Midbrain (tissue), 1 donor: ENCODE measurements at places on chromosomes 12 and 14.

DNA sequence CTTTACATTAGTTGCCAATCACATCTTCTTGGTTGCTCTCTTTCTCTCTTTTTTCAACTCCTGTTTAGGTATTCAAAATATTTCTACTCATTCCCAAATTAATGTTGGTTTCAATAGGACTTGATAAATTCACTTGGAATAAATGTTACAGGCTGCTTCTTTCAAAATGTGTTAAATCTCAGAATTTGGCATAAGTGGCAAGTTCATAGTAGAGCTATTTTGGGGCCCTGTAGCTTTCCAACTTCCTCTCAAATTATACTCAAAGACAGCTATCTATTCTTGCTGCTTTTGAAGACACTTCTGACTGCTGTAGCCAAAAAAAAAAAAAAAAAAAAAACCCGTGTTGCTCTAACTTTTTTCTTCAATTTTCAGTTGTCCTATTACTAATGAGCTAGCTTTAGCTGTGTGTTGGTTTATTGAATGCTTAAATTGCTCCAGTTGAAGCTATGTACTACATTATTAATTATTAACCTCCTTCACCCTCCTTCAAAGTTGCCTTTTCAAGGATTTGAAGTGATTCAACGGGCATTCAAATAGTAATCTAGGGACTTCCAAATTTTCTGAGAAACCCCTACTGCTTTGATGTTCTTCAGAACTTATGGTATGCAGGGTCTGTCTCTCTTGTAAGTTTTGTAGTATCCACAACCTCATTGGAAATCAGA is 554.6 kb upstream of the FLRT2 start:
- no peak for DNase-seq

- DNase-seq = no peak
Measured at GRCh38 chr14:97218274-97218673, 421.1 kb downstream of the VRK1 start.

DNA sequence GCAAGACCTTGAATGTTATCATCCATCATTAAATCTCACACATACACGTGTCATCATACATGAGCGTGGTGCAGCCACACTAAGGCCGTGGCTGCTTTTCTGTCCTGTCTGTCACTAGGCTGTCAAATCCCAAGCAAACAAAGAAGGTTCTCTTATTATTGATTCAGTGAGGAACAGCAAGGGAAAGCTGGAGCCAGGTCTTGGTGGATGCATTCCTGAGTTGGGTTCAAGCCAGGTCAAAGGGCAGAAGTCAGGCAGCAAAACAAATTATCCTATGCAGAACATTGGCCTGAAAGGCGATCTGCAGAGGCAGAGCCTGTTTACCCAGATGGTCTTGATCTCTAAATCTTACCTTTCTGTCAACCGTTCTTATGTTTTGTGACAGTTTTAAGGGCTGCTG is 252.3 kb downstream of the NEDD1 start:
- DNase-seq = no peak

DNA sequence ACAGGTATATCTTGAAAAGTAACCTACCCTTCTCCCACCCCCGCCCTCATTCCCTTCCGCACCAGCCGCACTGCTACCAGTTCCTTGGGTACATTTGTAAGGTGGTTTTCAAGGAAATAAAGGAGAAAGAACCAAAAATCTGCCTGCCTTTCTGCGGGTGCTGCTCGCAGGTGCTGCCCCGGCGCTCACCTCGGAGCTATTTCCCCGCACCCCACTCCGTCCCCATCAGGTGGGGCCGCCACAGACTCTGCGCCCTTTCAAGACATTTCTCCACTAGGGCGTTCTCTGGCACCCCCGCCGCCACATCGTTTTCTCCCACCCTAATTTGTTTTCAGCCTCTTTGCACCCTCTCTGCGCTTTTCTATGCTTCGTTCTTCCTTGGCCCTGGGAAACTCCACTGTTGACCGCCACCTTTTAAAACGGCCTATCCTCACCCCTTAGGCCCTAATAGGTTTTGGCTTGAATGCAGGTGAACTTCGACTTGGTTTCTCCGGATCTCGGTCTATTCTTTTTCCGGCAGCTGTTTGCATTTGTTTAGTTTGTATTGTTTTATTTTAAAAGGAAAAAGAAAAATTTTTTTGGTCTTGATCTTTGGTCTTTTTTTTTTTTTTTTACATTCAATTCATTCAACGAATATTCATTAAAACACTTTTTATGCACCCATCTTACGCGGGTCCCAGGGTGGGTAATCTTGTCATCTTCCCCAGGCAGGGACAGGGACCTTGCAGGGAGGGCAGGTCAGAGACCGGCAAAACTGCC is 3.0 kb downstream of the VSX2 start:
- no peak for DNase-seq

DNA sequence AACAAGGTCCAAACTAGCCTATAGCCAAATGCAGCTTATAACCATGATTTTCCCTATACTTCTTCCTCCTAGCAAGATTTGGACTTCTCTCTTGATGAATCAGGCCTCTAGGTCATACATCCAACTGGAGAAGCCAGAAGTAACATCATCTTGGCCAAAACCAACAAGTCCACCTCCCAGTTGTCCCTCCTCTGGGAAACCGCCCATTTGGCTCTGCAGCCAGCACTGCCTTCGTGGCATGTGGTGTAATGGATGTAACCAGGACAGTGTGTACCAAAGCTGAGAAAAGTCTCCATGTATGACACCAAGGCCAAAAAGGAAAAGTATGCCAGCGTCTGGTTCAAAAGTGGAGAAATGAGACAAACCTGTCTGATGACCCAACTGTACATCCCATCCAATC is 59.3 kb upstream of the VASH1 start:
- no peak for DNase-seq

DNA sequence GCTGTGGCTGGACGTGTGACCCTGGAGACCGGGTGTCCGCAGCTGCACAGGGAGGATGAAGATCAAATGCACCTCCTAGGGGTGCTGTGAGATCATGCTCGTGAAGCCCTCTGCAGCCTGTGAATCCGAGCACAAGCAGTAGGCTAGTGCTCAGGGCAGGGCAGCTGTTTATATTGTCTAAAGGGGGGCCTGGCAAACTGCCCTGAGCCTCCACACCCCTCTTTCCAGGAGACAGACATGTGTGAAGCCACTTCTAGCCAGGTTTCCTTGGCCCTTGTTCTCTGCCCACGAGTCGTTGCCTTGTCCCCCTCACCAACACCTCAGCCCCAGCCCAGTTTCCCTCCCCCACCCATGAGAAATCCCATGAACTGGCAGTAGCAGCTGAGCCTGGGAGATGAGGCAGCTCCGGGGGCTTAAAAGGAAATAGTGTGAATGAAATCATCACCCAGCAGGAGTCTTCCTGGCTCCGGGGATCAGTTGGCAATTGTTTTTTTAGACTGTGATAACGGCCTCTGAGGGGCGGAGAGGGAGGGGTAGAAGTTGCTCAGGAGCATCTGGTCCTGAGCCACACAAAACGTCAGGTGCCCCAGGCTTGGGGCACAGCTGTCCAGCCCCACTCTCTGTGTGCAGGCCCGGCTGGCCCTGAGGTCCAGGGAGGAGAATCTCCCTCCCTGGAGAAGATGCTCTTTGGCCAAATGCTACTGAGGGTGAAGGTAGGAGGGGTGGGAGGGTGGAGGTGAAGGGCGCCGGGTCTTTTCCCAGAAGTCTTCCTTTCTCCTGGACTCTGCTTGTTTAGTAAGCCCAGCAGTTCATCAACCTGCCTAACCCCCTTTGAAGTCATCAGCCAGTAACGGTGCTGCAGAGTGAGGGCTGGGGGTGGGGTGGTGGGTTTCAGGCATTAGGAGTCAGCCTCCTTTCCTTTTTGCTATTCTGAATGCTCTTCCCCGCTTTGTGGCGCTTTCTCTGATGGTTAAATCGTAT is 4.0 kb downstream of the FGF6 start:
- no peak for DNase-seq

DNA sequence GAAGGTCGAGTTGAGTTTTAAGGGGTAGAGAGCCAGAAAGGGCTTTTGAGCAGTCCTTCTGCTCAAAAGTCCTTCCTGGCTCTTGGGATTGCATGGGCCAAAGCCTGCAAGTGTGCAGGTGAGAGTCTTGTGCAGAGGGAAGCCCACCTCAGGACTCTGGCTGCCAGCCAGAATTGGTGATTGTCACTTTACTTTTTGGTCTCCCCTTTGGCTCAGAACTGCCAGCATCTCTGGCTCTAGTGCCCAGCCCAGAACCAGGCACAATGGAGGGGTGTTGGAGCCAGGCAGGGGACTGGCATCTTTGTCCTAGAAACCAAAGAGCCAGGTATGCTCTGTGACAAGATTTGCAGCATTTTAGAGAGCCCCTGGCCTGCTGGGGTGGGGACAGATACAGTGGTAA is 23.5 kb downstream of the FAM222A start:
- no peak for DNase-seq

- peak; percentile 20 for DNase-seq
Measured at GRCh38 chr14:22471545-22472121, 117.4 kb downstream of the DAD1 start.

GRCh38 chr12:124328116-124328515 is 33.2 kb downstream of the RFLNA start:
- no peak for DNase-seq

DNA sequence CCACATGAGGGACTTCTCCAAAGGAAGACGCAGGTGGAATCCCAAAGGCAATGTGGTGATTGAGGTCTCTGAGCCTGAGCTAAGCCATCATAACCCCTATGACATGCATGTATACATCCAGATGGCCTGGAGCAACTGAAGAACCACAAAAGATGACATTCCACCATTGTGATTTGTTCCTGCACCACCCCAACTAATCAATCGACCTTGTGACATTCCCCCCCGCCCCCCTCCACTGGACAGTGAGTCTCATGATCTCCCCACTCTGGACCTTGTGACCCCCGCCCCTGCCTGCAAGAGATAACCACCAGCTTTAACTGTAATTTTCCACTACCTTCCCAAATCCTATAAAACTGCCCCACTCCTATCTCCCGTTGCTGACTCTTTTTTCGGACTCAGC is 87.9 kb downstream of the VCPKMT start:
- DNase-seq = no peak

- DNase-seq = no peak
Measured at GRCh38 chr14:98175436-98175835, 1096.6 kb downstream of the BCL11B start.

GRCh38 chr14:68675233-68675577 is 117.7 kb downstream of the ZFP36L1 start:
- DNase-seq = no peak

GRCh38 chr12:6923851-6924250 is 3.9 kb upstream of the ATN1 start:
- DNase-seq = no peak

DNA sequence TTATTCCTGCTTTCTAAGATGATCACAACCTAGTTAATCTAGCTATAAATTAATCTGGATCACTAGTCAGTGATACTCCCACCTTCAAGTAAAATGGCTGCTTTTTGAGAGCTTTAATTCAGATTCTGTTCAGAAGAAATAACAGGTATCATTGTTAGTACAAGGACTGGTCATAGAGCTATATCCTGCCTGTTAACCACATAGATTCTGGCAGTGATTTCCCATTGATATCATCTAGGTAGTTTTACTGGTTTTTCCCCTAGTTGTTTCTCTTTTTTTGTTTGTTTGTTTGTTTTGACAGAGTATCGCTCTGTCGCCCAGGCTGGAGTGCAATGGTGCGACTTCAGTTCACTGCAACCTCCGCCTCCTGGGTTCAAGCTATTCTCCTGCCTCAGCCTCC is 39.0 kb upstream of the HIF1A start:
- no peak for DNase-seq

DNA sequence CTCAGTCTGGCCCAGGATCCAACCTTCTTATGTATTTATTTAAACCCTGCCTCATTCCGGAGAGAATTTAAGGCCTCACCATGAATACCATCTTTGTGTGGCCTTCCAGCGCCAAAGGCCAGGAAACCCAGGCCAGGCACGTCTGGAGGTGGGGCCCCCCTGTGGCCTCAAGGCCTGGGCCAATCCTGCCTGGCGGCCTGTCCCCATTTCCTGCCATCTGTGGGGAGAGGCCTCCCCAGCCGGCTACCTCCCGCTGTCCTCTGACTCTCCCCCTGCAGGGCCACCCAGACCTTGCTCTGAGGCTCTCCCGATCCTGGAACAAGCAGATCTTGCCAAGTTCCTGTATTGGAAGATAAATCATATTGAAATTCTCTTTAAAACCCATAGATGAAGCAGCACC is 37.4 kb upstream of the MEG3 start:
- DNase-seq = no peak

DNA sequence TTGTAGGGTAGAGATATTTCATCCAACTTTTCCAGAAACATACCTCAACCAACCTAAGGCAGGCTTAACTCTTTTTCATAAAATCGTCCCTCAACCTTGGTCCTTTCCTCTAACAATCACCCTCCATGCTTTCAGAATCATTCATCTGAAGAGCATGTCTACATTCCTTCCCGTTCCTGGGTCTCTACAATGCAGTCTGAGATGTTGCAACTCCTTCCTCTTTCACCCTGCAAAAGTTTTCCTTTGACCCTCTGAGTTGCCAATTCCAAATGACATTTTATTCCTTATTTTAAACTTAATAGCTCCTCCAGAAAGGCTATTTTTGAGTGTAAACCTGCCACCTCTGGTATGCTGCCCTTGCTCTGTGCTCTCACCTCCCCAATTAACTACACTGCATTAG is 16.7 kb downstream of the SLC7A7 start:
- DNase-seq = no peak

GRCh38 chr12:12456637-12457036 is 99.8 kb downstream of the BORCS5 start:
- DNase-seq = no peak

- DNase-seq = no peak
Measured at GRCh38 chr14:89425931-89426330, 8.9 kb upstream of the FOXN3 start.

DNA sequence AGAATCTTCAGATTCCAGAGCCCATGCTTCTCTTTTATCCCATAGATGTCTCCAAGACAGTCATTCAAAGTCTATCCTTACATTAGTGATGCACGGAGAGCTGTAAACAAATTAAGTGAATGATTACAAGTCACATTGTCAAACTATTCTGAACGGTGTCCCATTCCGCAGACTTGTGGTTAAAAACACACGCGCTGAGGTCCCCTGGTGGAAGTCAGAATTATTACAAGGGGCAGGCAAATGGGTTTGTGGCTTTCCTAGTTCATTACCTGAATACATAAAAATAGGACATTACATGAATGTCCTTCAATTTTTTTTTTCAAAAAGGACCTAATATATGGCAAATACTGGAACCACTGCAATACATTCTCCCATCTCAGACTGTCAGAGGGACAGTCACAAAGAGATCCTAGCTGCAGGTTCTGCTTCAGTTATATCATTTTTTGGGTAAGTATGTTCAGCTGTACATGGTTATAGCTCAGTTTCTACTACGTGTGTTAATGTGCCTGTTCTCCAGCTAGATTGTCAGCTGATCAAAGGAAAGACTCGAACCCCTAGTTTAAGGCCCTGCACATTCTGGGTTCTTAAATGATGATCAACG is 53.1 kb upstream of the STON2 start:
- DNase-seq = peak; percentile 77
